ENCODE measurements at places on chromosomes 6 and 20.
A peak's percentile ranks its signal among the peaks of the same experiment; 100 is the strongest.

DNA sequence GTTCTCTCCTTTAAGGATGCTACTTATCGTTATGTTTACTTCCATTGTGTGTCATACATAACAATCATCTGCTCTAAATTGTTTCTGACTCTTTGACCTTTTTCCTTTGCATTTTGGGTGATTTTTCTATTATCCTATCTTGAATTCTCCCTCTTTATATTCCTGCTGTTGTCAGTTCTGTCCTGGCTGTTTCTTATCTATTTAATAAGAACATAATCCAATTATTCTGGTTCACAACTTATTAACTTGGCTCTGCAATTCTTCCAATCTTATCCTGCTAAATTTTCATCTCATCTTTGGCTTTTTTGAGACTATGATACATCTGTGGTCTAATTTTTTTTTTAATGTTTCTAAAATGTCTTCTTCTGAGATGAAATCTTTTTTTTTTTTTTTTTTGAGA is 54.7 kb upstream of the TOX2 start:
- DNase-seq: no peak

DNA sequence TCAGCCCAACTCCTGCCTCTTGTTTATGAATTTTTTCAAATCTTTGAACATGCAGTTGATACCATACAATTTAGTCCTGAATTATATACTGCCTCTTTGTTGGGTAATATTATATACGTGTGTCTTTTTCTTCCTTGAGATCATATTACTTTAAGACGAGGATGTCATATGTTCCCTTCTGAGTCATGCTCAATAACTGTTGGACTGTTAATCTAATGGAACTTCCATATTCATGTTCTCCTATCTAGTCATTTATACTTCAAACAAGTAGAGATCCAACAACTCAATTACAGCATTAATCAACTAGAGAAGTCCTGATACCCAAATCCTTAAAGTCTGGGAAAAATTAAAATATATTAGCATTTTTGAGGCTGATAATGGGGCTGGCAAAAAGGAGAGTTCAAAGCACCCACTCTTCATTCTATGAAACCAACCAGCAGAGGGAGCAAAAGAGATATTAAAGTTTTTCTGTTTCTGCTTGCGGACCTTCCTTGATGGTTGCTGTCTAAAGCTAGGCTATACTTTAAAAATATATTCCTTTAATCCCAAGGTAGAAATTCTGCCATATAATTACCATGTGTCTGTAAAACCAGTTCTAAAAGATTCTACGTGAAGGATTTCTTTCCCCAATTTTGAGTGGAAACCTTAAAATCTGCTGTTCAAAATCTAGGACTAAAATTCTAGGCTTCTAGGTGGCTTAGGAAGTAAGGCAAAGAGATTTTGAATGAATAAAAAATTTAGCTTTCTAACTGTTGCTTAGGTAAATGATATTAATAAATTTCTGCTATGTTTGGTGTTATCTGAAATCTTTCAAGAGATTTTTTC is 498.9 kb downstream of the BCKDHB start:
- DNase-seq: peak; percentile 16

GRCh38 chr20:58241766-58242465 is 13.5 kb upstream of the ANKRD60 start:
- no peak for DNase-seq

DNA sequence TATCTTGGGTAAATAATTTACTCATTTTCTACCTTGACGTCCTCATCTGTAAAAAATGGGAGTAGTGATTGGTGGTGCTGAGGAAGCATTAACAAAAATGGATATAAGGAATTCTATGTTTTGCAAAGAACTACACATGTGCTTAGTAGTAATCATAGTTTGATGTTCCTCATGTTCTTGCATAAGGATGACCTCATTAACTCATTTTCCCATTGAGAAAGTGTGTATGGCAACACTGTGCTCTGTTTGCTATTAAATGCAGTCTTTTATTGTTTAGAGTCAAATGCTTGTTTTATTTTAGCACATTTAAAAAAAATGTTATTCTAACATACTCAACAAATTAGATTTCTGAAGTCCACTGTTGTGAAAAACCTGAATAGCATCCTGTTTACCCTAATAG is 211.2 kb upstream of the RSPO3 start:
- no peak for DNase-seq

DNA sequence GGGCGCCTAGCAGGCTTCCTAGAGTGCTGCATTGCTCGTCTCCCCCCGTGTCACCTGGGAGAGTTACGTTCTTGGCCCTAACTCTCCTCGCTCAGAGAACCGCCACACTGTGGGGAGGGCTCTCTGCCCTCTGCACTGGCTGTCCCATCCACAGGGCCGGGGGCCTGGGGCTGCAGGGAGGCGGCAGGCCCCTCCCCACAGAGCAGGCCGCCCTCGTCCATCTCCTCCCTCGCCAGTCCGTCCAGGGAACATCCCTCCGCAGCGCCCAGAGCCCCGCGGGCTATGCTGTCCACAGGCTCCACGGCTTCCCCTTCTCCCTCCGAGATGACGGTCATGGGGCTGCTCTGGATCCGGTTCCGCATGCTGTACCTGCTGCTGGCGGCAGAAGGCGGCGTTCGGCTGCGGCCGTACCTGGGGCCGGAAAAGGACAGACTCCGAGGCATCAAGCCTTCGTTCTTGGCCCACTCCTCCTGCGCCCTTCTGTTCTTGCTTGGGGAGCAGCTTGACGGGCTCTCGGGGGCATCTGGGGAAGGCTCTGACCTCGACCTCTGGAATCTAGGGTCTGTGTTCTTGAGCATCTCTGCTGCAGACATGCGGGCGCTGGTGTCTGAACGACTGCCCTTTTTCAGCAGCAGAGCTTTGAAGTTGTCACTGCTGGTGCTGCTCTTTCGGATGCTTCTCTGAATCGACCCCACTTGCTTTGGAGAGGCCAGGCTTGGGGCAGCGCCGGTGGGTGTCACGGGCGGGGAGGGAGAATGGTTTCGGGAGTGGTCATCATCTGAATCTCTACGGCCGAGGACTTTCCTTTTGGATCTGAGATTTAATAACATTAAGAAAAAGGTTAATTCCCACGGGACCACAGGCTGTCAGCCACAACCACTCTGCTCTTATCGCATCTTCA is 20.2 kb downstream of the HEBP2 start:
- no peak for DNase-seq

GRCh38 chr6:137581019-137581707 is 87.0 kb upstream of the OLIG3 start:
- no peak for DNase-seq

DNA sequence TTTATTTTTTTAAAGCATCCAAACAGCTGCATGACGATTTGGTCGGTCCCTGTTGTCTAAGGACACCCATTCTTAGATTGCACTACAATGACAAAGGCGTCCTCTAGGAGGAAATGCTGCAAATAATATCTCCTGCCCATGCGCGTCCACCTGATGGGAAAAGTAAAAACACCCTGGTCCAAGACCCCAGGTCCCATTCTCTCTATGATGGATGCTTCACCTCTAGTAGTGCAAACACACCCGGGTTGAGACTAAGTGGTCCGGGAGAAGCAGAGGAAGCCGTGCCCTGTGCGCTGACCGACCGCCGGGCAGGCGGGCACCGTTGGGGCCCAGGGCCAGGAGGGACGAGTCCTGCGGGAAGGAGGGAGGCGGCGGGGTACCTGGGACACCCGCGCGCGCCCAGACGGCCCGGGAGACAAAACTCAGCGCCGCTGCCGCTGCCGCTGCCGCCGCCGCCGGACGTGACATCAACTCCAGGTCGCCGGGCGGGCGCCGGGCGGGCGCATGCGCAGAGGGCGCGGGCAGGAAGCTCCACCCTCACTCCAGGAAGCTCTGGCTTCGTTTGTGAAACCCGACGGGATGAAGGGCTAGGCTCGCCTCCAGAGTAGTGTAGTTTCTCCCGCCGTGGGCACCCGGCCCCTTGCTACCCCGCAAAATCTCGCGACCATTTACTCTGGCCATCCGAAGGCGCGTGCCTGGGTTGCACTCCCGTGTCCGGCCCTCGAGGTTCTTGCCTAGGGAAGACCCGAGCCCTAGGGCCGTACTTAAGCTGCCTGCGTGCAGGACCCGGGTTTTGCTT is at the start of gene TBC1D7:
Gene TBC1D7, minus strand, starts transcription at position 462 of the 799 bp plus-strand sequence. CDS start 1,639 bp downstream, outside the sequence.
- DNase-seq: peak; percentile 77

GRCh38 chr6:128807577-128807976 is 75.4 kb upstream of the LAMA2 start:
- DNase-seq: no peak

GRCh38 chr20:19807191-19807945 is 49.3 kb downstream of the RIN2 start:
- no peak for DNase-seq

GRCh38 chr6:71886184-71887005 is at the start of gene RIMS1:
TSS of gene RIMS1 (plus strand) at chr6:71886550. CDS start at chr6:71887024, 474 bp downstream.
- DNase-seq: no peak

- DNase-seq: no peak
Measured at GRCh38 chr20:17538517-17539170, 7.5 kb upstream of the BFSP1 start.

DNA sequence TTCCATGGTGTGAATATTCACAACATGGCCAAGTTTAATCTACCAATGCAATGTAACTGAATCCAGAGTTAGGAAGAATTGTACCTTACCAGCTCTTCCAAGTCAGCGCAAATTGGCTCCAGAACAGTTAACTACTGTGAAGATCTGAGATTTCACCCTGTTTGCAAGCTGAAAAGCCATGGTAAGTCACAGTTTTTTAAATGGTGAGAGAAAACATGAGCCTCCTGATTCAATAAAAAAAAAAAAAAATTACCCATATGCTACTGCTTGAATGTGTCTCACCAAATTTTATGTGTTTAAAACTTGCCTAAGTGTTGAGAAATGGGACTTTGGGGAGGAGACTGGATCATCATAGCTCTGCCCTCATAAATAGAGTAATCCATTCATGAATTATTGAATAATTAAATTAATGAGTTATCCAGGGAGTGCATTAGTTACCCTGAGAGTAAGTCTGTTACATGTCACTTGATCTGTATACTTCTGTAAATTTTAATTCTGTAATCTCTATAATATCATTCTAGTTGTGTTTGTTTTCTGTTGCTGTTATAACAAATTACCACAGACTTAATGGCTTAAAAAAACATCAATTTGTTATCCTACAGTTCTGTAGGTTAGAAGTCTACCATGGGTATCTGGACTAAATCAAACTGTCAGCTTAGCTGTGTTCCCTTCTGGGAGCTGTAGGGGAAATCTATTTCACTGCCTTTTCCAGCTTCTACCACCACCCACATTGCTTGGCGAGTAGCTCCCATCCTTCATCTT is 1355.9 kb downstream of the GRIK2 start:
- DNase-seq: no peak

DNA sequence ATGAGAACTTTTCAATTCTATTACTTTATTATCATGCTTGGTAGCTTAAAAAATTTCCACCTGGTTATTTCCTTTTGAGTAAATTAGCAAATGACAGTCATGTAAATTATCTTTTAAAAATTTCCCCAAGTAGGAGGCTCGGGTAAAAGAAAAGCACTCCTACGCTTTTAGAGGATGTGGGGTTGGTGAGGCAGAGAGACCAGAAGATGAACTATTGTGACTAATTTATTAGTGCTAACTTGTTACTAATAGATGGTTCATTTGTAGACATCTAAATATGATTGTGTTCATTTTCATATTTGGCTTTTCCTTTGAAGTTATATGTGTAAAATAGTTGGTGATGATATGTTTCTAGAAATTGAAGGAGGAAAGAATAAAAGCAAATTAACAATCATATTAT is 27.0 kb downstream of the ZNF292 start:
- no peak for DNase-seq

DNA sequence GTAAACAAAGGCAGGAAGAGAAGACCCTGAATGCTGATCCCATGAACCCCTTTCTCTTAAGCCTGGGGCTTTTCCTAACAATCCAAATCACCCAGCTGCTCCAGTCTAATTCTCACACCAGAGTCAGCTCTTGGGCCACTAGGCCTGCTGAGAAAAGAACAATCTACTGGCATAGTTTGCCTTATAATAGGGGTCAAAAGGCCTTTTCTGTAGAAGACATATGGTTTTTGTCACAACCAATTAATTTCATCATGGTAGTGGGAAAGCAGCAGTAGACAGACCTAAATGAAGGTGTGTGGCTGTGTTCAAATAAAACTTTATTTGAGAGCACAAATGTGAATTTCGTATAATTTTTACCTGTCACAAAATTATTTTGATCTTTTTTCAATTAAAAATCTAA is 994.7 kb upstream of the EPHA7 start:
- DNase-seq: no peak

- DNase-seq: no peak
Measured at GRCh38 chr20:19958928-19959327, 58.2 kb upstream of the NAA20 start.

GRCh38 chr6:166422201-166422940 is 39.6 kb upstream of the MPC1 start:
- no peak for DNase-seq

GRCh38 chr6:90088009-90088408 is 193.7 kb downstream of the GJA10 start:
- no peak for DNase-seq

GRCh38 chr20:47809161-47809960 is 24.1 kb upstream of the SULF2 start:
- no peak for DNase-seq

GRCh38 chr6:39524007-39524406 is 201.2 kb downstream of the KIF6 start:
- DNase-seq: no peak

DNA sequence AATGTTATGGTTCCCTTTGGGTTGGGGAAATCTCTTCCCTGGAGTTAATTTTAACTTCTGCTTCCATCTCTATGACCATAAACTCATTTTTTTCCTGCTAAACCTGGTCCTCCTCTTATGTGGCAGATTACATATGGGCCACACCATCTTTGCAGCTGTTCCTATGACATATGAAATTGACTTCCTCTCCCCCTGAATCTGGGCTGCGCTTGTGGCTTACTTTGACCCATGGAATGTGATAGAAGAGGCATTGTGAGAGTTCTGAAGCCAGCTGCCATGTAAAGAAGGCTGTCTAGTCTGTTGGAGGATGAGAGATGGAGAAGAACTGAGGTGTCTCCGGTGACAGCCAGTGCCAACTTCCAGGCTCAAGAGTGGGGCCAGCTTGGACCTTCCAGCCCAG is 100.1 kb downstream of the CDC5L start:
- no peak for DNase-seq

- no peak for DNase-seq
Measured at GRCh38 chr6:162450358-162450757, 277.2 kb downstream of the PRKN start.

DNA sequence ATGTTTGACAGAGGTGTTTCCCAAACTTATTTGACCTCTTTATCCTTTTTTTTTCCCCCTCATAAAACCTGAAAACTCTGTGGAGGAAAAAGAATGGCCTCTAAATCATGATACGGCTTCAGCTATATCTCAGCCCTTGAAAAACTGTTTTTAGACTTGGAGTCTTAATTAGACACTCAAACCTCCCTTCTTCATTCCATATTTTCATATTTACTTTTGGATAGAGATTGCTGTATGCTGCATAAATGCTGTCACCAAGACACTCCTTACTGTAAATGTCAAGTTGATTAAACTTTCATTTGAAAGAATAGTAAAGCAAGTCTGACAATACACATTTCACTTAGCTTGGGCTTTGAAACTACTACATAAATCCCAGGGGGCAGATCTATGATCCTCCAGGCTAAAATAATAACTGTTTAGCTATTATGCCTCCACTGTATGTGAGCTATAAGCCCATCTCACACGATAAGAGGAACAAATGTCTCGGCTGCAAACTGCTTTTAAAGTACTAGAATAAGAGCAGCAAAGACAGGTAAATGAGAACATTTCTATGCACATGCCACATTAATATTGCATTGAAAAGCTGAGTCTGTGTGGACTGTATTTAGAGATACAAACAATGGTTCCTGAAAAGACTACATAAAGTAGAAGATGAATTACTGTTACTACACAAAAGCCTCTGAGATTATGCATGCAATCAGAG is 141.3 kb upstream of the HMGN3 start:
- no peak for DNase-seq

GRCh38 chr6:44680202-44680720 is 292.8 kb downstream of the CDC5L start:
- no peak for DNase-seq
